ENCODE measurements at places on chromosomes 4 and X. TPM values are rescaled to one million over a fixed set of nuclear protein-coding genes. Genes with fewer than 3 reads are reported as not detected.

The ANXA10 gene
- not detected for total RNA-seq

The DUX4 gene
- total RNA-seq, result not detected

The RTL3 gene
- total RNA-seq, result not detected

The PCDH18 gene
- 0.21 TPM for total RNA-seq

The NDUFA1 gene
- total RNA-seq, result 100 TPM

The CT83 gene
- not detected for total RNA-seq

The ADRA2C gene
- total RNA-seq, result not detected

The TLR1 gene
- total RNA-seq, result 6.5 TPM

The AKAP4 gene
- total RNA-seq, result not detected

The EDNRA gene
- total RNA-seq, result 0.07 TPM

The TBX22 gene
- not detected for total RNA-seq

The RS1 gene
- not detected for total RNA-seq

The FGF2 gene
- 16.6 TPM for total RNA-seq

The DGKK gene
- not detected for total RNA-seq

The CETN2 gene
- 22.0 TPM for total RNA-seq

The LDB2 gene
- 150 TPM for total RNA-seq

The CNKSR2 gene
- under 0.01 TPM for total RNA-seq

The ACE2 gene
- 0.07 TPM for total RNA-seq

The TCEAL7 gene
- total RNA-seq, result 1.9 TPM

The TLR10 gene
- not detected for total RNA-seq

The PYURF gene
- 124 TPM for total RNA-seq

The BRS3 gene
- not detected for total RNA-seq

The NR0B1 gene
- total RNA-seq, result not detected

The PFKFB1 gene
- total RNA-seq, result not detected

The GAB1 gene
- 16.5 TPM for total RNA-seq

The FAAH2 gene
- total RNA-seq, result 1.4 TPM

The CXCL1 gene
- total RNA-seq, result 53.3 TPM

The TEX13D gene
- total RNA-seq, result not detected

The MAGEC1 gene
- 0.07 TPM for total RNA-seq

The FAT4 gene
- 46.8 TPM for total RNA-seq

The TEX13C gene
- not detected for total RNA-seq

The F8A2 gene
- total RNA-seq, result not detected

The PRDM5 gene
- total RNA-seq, result 6.1 TPM

The TIMM17B gene
- total RNA-seq, result 17.7 TPM

The ATP2B3 gene
- 0.11 TPM for total RNA-seq

The CABS1 gene
- total RNA-seq, result not detected

The PPP1R3F gene
- 1.5 TPM for total RNA-seq

The NPFFR2 gene
- not detected for total RNA-seq

The ZFX gene
- total RNA-seq, result 33.0 TPM

The XAGE2 gene
- total RNA-seq, result not detected

The FGF5 gene
- 0.32 TPM for total RNA-seq

The NPNT gene
- 0.11 TPM for total RNA-seq

The TRAPPC11 gene
- 35.6 TPM for total RNA-seq

The SOD3 gene
- not detected for total RNA-seq

The ADH6 gene
- total RNA-seq, result not detected

The ATG4A gene
- 53.2 TPM for total RNA-seq

The OTUD6A gene
- not detected for total RNA-seq

The TDO2 gene
- total RNA-seq, result not detected

The DCHS2 gene
- 0.07 TPM for total RNA-seq

The EVC2 gene
- 12.1 TPM for total RNA-seq

The DMP1 gene
- total RNA-seq, result not detected

The RENBP gene
- total RNA-seq, result 4.9 TPM

The PPEF2 gene
- total RNA-seq, result not detected

The GPRASP1 gene
- total RNA-seq, result 1.1 TPM

The GYPA gene
- total RNA-seq, result not detected

The DKK2 gene
- 8.3 TPM for total RNA-seq

The RHOXF2 gene
- not detected for total RNA-seq

The SUPT20HL1 gene
- total RNA-seq, result not detected

Data from pulmonary artery endothelial cell (primary cell).